ENCODE measurements at places on chromosomes 12 and 14. TPM values are rescaled to one million over a fixed set of nuclear protein-coding genes. Genes with fewer than 3 reads are reported as not detected.

The SLCO1B3 gene
- total RNA-seq: 73.3 TPM

- peak; percentile 51 for DNase-seq
Measured at GRCh38 chr12:54658306-54659264, 10.4 kb upstream of the DCD start.

DNA sequence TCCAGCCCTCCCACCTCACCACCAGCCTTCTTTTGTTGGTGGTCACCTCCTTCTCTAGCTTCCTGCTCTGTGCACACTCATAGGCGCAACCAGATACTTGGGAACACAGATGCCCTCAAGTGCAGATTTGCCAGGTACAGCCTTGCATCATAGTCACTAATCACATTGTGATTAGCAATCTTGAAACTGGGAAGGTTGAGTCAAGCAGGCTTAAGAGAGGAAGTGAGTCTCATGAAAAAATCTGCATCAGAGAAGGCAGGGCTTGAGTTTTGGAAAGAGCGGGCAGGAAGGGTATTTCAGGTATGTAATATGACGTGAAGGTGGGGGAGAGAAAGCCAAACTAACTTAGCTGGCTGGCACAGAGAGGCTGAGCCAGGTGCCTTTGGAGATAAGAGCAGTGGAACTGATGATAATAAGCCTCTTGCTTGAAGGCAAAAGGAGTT is 2.7 kb upstream of the RABGGTA start:
- no peak for DNase-seq

GRCh38 chr12:77377116-77377515 is 311.7 kb upstream of the E2F7 start:
- no peak for DNase-seq

- no peak for DNase-seq
Measured at GRCh38 chr12:129868575-129868974, 35.2 kb downstream of the TMEM132D start.
